ENCODE measurements at places on chromosomes 16 and 17.
A peak's percentile ranks its signal among the peaks of the same experiment; 100 is the strongest.

DNA sequence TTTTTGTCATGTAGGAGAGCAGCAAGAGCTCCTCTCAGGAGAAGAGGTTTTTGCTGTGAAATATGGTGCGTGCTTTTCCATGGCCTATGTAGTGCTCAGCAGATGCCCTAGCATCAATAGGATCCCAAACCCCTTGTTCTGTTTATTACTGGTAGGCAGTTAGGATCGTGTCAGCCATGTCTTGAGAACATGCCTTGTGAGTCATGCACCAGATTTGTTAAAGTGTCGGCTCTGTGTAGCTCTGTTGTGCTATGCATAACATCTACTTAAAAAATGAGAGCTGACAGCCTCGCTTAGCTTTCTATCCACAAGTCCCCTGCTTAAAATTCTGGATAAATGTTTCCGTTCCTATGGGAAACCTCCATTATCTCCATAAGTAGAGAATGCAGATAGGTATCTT, 4.4 kb upstream of the EIF4A3 start:
- no peak for DNase-seq

- DNase-seq = no peak
Measured at GRCh38 chr17:45168991-45169752, 7.5 kb downstream of the HEXIM2 start.

- DNase-seq = peak; percentile 75
Measured at GRCh38 chr17:63436523-63437110, 9.5 kb downstream of the CYB561 start.

GRCh38 chr16:78461087-78461486, 361.6 kb downstream of the WWOX start:
- no peak for DNase-seq

GRCh38 chr17:72726936-72727335, 365.6 kb downstream of the SLC39A11 start:
- no peak for DNase-seq

DNA sequence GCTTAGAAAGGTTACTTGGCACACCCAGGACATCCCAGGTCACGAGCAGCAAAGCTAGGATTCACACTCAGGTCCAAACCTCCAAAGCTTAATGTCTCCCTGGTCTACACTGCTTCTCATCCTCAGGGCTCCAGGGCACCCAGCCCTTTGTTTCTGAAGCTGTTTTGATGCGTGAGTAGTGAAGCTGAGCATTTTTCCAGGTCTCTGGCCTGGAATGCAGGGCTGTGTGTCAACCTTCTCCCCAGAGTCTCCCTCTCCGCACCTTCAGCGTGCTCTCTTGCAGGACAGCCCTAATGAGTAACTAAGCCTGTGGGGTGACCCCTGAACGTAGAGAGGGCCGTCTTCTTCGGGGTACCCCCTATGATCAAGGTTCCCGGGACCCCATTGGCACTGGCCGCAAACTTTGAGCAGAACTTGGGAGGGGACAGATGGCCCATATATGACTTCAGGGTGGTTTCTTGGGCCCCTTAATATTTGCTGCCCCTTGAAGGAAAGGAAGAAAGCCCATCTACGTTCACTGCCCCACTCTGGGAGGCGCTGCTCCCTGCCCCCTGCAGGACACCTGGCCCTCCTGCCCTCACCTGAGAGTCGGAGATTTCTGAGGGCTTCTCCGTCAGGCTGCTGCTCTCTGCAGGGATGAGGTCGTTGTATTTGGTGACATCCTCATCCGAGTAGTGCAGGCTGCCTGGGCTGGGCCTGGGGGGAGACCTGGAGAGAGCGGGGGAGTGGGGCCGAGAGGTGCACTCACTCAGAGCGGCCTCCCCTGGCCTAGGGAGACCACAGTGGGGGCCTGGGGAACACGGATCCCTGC, 36.4 kb upstream of the CDC42EP4 start:
- no peak for DNase-seq

GRCh38 chr17:58637011-58637570, 54.8 kb downstream of the TEX14 start:
- DNase-seq = no peak

- DNase-seq = no peak
Measured at GRCh38 chr16:25897702-25898101, 205.9 kb downstream of the HS3ST4 start.

DNA sequence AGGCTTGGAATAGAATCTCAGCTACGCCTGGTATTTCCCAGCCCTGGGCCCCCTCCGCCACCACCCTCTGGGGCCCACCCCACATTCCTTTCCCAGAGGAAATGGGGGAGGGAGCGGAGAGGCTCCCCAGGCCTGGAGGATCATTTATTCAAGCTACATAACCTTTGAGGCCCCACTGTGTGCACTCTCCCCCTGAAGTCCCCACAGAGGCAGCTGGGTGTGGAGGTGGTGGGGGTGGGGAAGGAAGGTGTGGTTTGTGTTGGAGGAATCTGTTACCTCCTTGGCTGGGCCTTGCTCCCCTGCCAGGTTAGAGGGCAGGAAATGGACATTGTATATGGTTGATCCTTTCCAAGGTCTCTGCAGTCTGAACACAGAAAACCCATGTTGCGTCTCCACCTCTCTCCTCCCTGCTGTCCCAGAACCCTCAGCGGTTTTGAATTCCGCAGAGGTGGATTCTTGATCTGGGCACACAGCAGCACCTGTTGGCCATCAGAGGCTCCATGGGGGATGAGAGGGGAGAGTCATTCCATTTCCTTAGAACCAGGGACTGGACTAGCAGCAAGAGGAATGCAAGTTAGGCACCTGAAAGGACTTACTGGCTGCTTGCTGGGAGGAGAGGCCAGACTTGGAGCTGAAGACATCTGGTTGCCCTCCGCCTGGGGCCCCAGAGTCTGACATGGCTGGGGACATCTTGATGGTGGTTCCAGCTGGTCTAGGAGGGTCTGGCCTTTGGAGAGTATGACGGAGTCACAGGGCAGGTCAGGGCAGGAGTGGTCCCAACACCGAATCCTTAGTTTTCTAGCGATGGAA, 23.0 kb downstream of the ARHGAP23 start:
- DNase-seq = peak; percentile 91

DNA sequence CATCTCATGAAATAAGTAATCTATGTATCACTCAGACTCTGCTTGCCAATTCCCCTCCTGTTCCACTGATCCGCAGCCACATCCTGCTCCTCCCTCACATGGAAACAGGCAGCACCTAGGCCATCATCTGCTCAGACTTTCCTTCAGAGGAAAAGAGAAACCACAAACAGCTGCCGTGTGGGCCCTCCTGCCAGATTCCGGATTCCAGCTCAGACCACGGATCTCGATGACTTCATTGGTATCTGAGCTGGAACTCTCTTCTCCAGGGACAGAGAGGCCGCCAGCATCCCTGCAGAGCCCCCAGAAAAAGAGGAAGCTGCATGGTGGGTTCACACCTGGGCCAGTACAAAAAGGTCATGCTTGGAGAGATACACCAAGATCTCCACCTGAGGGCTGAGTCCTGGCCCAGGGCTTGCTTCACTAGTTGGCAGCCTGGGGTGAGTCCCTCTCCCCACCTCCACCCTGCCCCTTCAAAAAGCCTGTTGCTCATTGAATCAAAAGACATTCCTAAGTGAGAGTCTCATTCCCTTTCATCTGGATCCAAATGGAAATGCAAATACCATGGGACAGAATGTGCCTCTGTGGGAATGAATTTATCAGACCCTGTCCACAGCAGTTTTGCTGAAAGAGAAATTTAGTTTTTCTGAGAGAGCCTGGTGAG, 47.2 kb downstream of the HOXB1 start:
- DNase-seq = peak; percentile 79

GRCh38 chr16:14095883-14096551, 24.9 kb downstream of the MRTFB start:
- DNase-seq = no peak

- DNase-seq = no peak
Measured at GRCh38 chr17:17384961-17385360, 81.8 kb downstream of the NT5M start.

- DNase-seq = no peak
Measured at GRCh38 chr17:49402706-49403105, 12.0 kb downstream of the PHB1 start.

GRCh38 chr17:79960788-79961522, 74.7 kb downstream of the TBC1D16 start:
- peak; percentile 89 for DNase-seq

DNA sequence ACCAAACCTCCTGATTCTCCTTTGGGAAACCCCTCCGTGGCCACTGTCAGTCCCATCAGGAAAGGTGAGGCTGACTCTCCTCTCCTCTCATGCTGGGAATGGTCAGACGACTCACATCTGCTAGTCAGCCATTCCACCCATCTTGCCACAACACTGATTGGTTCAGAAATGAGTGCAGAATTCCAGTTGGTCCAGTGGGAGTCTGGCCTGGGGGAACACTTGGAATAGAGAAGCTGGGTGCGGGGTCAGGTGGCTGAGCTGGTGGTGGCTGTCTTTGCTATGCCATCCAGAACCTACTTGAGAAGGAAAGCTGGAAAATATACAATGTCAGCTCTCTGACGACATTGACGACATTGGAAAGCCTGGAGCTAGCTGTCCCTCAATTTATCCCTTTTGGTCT, 23.6 kb upstream of the PLLP start:
- DNase-seq = no peak

GRCh38 chr16:15690296-15690695, 40.3 kb downstream of the NDE1 start:
- DNase-seq = no peak

- no peak for DNase-seq
Measured at GRCh38 chr17:77178563-77178962, 37.8 kb downstream of the SEC14L1 start.

- no peak for DNase-seq
Measured at GRCh38 chr17:51740531-51740930, 418.0 kb downstream of the CA10 start.

DNA sequence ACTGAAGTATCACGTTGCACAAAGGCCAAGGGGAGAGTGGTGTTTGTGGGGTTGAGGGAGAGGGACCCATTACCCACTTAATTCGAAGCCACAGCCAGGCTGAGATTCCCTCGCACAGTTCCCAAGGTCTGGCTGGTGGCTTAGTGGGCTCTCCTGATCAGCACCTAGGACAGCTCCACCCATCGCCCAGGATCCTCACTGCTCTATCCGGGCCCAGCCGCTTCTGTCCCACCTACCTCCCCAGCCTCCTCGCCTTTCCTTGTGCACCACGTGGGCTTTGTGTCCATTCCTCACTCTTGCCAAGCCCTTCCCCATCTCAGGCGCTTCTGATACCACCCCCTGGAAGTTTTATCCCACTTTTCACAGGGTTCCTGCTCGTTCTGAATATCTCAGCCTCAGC, 163.5 kb downstream of the CCT6B start:
- peak; percentile 49 for DNase-seq

DNA sequence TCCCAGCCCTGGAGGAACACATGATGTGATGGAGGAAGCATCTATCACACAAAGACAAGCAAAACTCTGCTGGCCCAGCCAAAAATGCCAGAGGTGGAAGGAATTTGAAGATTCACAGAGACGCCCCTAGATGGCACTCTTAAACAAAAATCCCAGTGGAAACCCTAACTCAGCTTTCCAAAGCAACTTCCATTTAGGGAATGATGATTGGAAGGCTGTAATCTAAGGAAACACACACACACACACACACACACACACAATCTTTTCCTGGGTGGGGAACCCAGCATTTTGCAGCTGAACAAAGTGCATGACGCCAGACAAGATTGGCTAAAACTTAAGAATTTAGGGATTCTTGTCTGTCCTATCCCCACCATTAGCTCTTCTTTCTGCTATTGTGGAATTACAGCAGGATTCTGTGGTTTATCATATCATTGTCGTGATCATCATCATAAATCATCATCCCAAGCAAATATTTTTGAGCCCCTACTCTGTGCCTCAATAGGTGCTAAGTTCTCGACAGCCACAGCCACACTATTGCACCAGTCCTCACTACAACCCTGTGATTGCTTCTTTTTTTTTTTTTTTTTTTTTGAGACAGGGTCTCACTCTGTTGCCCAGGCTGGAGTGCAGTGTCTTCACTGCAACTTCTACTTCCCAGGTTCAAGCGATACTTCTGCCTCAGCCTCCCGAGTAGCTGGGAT, 1.6 kb upstream of the LDAF1 start:
- DNase-seq = peak; percentile 79

GRCh38 chr16:68843482-68844210, at the start of gene TANGO6:
Gene TANGO6 (plus strand): TSS chr16:68843531. CDS start chr16:68843618, 87 bp downstream.
- peak; percentile 84 for DNase-seq

DNA sequence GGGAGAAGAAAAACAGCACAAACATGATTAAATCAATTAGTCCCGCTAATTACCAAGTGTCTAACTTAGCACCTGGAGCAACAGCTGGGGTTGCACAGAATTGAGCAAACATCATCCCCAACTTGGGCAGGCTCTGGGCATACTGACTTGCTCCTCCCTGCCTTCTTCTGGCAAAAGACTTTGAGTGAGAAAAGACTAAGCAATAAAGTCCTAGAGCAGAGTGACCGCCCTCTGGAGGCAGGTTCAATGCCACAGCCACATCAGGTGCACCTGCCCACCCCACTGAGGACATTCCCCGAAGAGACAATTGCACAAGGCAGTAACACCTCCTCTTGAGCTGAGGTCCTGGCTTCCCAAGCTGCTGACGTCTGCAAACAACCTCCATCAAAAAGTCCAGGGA, 358.3 kb downstream of the SOX9 start:
- DNase-seq = no peak

- DNase-seq = no peak
Measured at GRCh38 chr16:10250137-10250828, 68.1 kb upstream of the GRIN2A start.

DNA sequence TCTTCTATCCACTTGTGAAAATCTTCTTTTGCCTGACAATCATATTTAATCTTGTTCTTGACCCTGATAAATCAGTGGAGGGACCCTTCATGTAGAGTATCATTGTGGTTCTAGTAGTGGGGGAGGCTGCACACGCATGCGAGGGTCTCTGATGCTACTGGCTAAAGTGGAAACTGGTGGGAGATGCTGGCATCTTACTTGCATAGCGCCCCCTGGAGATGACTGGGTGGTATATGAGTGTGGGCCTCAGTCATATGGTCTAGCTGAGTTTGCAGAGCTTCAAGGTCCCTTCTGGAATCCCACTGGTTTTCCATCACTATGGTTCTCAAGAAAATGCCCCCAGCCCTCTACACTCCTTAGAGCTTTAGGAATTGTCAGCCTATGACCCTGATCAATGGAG, 236.4 kb upstream of the AXIN2 start:
- peak; percentile 27 for DNase-seq

DNA sequence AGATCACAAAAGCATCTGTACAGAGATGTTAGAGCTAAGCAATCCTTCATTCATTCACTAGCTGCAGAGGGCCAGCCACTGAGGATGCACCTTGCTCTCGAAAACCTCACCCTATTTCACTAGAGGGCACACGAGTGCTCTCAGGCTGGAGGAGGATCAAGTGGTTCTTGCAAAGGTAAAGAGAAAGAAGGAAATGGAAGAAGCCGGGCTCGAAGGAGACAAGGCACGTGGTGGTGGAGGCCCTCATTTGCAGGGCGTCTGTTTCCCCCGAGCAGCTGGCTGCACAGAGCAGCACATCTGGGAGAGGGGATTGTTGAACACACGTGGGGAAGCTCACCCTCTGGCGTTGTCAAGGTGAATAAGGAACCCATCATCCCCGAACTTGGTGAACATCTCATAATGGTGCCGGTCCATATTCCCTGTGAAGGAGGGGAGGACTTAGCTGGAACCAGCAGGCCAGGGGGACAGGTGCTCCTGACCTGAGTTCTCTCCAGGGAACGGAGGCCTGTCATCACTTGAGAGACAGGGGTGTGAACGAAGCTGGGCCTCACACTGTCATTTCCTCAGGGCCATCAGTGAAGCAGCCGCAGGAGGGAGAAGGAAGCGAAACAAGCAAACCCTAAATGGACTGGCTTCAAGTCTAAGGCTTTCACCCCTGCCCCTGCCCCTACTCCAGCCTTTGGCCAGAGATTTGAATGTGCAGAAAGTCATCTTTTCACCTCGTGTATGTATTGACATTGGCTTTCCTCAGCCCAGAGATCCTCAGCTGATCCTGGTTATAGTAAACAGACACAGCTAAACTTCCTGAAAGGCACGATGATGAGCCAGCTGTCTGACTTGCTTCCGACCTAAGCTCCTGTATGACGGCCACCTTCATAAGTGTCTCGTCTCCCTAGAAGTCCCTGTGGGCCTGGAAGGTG, 27.6 kb downstream of the PRKAR1A start:
- DNase-seq = peak; percentile 14
